ENCODE measurements at places on chromosomes 1 and 21.

GRCh38 chr1:227947386-227947675 is 401 bp downstream of the WNT9A start:
- DNase-seq: no peak

- peak; percentile 90 for DNase-seq
Measured at GRCh38 chr1:156706657-156707416, 1.5 kb upstream of the CRABP2 start.

- no peak for DNase-seq
Measured at GRCh38 chr1:232911027-232911599, 39.3 kb upstream of the NTPCR start.

DNA sequence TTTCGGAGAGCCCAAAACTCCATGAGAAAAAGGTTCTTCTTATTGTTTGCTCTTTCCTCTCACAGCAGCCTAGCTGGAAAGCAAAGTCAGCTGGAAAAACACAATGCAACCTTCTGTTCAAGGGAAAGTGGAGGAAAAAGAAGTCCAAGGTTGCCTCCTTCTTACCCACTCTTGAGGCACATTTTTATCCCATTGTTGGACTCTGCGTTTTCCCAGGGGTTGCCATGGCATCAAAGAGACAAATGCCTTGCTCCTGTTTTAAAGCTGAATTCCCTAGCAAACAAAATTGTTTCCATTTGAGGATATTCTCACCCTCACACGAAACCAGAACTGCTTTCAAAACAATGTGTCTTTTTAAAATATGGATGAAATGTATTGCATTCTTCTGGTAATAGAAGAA is 45.1 kb upstream of the PALMD start:
- DNase-seq: peak; percentile 75

DNA sequence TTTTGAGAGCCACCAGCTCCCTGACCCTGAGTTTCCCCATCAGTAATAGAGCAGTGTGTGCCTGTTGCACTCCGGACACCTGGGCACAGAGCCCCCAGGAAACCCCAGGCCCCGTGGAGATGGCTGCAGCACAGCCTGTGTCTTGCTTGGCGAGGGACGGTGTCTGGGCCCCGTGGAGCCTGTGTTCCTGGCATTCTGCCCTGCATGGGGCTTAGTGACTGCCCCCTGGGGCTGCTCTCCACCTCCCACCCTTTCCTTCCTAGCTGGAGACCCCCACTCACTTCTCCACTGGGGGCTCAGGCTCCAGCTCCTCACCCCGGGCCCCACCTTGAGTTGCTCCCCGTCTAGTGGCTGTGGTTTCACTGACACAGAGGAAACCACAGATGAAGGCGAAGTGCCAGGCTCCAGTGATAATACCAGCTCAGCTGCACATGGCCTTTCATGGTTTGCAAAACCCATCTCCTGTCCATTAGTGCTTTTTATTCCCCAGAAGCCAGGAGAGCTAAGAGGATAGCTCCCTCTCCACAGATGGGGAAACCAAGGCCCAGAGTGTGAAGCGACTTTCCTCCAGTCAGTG is 39.4 kb downstream of the DMRTB1 start:
- DNase-seq: peak; percentile 67

DNA sequence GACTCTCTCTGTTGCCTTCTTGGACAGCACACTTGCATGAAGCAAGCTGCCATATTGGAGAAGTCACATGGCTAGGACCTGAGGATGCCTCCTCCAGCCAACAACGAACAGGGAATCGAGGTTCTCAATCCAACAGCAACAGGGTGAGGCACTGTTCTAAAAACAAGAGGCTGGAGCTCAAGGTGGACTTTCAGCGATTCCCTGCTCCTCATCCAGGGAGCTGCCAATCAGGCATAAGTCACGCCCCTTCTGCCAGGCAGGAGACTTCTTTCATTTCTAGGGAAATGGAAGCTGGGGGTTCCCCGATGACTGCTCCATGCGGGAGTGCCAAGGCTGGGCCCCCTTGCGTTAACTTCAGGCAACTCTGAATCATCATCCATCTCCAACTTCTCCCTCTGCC is 22.7 kb upstream of the IFNAR1 start:
- DNase-seq: no peak
